ENCODE measurements at places on chromosomes 12 and 14.

DNA sequence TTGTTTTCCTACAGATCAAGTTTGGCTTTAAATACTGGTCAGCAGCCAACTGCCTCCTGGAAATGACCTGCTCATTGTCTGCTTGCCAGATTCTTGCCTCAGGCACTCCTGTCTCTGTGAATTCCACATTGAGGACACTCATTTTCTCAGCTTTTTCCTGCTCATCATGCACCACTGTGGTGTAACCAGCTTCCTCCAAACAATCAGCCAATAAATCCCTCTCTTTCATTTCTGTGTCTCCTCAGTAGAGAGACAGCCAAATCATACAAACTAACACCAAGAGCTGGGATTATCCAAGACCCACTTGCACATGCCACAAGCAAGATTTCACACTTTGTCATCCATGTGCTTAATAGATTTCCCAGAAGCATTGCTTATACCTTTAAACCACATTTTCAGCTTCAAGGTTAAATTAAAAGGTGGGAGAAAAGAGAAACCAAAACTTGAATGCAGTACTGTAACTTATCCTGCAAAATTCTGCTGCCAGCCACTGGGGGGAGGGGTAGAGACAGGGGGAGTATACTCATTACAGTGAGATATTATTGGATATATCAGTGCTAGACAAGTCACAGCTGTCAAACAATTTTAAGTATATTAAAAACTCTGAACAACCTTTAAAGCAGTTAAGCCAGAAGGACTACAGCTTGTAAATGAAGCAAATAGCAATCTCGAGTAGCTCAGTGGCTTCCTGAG lies 105.0 kb downstream of the PPP2R5E start:
- DNase-seq = peak; percentile 46

- DNase-seq = no peak
Measured at GRCh38 chr14:51939226-51939625, 50.1 kb upstream of the RTRAF start.

DNA sequence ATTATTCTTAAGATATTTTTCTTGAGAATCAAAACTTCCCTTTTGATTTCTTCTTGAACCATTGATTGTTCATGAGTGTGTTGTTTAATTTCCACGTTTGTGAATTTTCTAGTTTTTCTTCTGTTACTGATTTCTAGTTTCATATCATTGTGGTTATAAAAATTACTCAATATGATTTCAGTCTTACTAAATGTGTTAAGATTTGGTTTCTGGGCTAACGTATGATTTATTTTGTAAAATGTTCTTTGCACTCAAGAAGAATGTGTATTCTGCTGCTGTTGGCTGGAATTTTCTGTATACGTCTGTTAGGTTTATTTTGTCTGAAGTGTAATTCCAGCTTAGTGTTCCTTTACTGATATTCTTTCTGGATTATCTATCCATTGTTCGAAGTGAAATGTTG lies 24.7 kb downstream of the TRMT5 start:
- no peak for DNase-seq

DNA sequence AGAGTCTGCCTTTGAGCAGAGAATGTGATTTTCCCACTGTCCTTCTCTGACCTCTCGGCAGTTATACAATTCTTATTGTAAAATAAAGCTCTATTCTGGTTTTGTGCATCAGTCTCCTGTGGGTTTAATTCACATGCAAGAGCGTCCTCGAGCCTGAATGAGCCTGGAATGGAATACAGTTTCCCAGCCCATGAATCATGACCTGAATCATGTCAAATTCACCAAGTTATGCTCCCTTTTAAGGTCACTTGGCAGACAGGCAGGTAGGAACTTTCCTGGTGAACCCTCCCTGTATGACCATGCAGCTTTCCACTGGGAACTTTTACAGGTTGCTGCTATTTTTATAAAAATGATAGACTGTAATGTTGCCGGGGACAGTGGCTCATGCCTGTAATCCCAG lies 41.7 kb downstream of the BICD1 start:
- DNase-seq = no peak

- no peak for DNase-seq
Measured at GRCh38 chr14:87615822-87616679, 376.9 kb downstream of the GALC start.

Measured in SJSA1 (cell line).